Activated T-helper 1 cell treated with anti-CD3 and anti-CD28 coated beads, Interleukin-12 subunit alpha, Interleukin-12 subunit beta, Interleukin-2, Interleukin-4 antibody, amounts not matched to agents 30 ng/mL and 10 ng/mL and 1 ng/mL, durations not matched to agents 14 hours and 24 hours and 36 hours (primary cell): ENCODE measurements at places on chromosomes 1 and 21. TPM values are rescaled to one million over a fixed set of nuclear protein-coding genes. Genes with fewer than 3 reads are reported as not detected.

Gene TMCC2
- total RNA-seq, result 25.0 and 25.2 TPM in 2 replicates

Gene CNKSR1
- 4.2 and 4.7 TPM in 2 replicates for total RNA-seq

GRCh38 chr1:66246351-66247269, 287.3 kb upstream of the SGIP1 start:
- H3K27me3 ChIP-seq, result no peaks in the 10 kb centered on the region
- H3K27ac ChIP-seq, result peak overlapping the region; percentile 78
- H3K4me1 ChIP-seq, result peaks cover 53% of the 10 kb centered on the region
- no peaks in the 10 kb centered on the region for H3K36me3 ChIP-seq
- peak overlapping the region; percentile 56 for H3K4me3 ChIP-seq
- DNase-seq, result no peak

DNA sequence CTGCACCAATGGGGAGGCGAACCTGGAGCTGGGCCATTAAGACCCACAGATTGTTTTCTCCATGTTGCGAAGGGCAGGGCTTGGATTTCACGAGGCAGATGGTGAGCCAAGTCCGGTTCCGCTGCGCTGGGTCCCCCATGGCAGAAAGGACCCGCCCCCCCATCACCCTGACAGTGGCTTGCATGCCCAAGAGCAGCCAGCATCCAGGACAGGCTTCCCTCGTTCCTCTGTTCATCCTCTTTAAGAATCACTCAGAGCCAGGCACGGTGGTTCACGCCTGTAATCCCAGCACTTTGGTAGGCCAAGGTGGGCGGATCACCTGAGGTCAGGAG, 15.8 kb upstream of the NPHP4 start:
- H3K27me3 ChIP-seq, result no peaks in the 10 kb centered on the region
- peaks cover 5% of the 10 kb centered on the region for H3K36me3 ChIP-seq
- no peaks in the 10 kb centered on the region for H3K4me1 ChIP-seq

GRCh38 chr21:27196651-27197050, 229.8 kb upstream of the ADAMTS5 start:
- no peak overlapping the region for H3K27ac ChIP-seq
- H3K4me3 ChIP-seq, result no peak overlapping the region
- no peaks in the 10 kb centered on the region for H3K36me3 ChIP-seq
- H3K4me1 ChIP-seq, result no peaks in the 10 kb centered on the region

Gene CFAP107
- not detected in 2 replicates for total RNA-seq

DNA sequence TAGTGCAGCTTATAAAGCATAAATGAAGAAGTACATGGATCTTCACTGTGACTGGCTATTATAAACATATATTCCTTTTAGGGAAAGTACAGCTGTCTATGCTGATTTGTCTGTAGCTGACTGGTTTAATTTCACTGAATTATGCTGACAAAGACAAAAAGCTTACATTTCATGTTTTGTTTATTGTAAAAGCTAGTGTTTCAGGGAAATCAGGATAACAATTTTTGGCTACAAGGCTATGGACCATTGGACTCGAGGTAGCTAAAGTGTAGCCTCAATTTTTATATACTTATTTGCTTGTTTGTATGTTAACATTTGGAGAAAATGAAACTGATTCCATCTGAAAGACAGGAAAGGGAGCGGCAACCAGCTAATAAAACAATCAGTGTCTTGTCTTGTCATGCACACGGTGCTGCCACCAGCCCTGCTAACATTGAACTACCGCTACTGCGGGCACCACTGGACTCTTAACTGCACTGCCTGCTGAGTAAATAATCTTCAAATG, 480.2 kb downstream of the COL11A1 start:
- H3K36me3 ChIP-seq, result no peaks in the 10 kb centered on the region
- no peak for DNase-seq
- no peak overlapping the region for H3K4me3 ChIP-seq
- no peaks in the 10 kb centered on the region for H3K27me3 ChIP-seq
- H3K27ac ChIP-seq, result no peak overlapping the region

DNA sequence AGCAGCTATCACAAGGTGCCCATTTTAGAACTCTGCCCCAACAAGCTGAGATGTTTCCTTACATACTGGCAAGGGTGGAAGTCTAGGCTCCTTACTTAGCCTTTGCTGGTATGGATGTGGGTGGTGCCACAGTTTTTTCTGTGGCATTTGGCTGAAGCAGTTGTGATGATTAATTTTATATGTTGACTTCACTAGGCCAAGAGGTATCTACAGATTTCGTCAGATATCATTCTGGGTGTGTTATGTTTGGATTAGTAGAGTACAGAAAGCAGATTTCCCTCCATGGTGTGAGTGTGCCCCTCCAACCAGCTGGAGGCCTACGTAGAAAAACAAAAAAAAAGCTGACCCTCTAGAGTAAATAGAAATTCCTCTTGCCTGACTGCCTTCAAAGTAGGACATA, 317.0 kb downstream of the BARHL2 start:
- no peaks in the 10 kb centered on the region for H3K4me1 ChIP-seq
- no peak overlapping the region for H3K4me3 ChIP-seq
- no peak for DNase-seq
- H3K36me3 ChIP-seq, result no peaks in the 10 kb centered on the region
- H3K27ac ChIP-seq, result no peak overlapping the region

GRCh38 chr1:237879195-237879594, 11.5 kb downstream of the ZP4 start:
- no peak overlapping the region for H3K4me3 ChIP-seq
- no peak for DNase-seq
- H3K4me1 ChIP-seq, result no peaks in the 10 kb centered on the region
- no peaks in the 10 kb centered on the region for H3K36me3 ChIP-seq
